ENCODE measurements at places on chromosomes 11 and 22.
A peak's percentile ranks its signal among the peaks of the same experiment; 100 is the strongest.

GRCh38 chr11:77308838-77309237, 7.4 kb upstream of the GDPD4 start:
- ATAC-seq: peak; percentile 48

- no peak for ATAC-seq
These were observed 37.0 kb upstream of the TIMP3 start for GRCh38 chr22:32764330-32765131.

DNA sequence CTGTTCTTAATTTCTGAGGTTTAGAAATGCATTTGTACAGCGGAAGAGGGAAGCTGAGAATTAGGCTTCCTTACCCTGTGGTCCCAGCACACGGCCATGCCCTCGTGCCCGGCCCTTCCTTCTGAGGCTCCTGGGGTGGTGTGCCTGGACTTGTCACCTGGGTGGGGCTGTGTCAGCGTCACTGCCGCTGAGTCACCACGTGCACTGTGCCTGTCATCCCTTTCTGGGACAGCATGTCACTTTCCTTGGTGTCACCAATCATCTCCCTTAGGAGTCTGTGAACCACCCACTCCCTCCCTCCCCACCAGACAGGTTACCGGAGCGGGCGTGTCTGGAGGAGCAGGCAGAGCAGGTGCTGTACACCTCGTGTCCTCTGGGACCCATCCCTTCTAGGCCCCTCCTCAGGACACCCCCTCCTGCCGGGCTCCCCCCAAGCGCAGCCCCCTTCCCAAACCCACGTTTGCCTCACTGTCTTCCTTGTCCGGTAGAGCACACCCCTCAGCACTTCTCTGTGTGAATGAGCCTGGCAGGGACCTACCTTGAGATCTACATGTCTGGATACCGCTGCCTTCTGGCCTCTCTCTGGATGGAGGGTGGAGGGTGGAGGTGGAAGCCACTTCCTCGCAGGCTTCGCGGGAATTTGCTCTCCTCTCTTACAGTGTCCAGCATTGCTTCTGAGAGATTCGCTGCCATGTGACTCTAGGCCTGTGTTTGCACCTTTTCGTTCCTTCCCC, 367.6 kb downstream of the TBC1D22A start:
- ATAC-seq: peak; percentile 45

DNA sequence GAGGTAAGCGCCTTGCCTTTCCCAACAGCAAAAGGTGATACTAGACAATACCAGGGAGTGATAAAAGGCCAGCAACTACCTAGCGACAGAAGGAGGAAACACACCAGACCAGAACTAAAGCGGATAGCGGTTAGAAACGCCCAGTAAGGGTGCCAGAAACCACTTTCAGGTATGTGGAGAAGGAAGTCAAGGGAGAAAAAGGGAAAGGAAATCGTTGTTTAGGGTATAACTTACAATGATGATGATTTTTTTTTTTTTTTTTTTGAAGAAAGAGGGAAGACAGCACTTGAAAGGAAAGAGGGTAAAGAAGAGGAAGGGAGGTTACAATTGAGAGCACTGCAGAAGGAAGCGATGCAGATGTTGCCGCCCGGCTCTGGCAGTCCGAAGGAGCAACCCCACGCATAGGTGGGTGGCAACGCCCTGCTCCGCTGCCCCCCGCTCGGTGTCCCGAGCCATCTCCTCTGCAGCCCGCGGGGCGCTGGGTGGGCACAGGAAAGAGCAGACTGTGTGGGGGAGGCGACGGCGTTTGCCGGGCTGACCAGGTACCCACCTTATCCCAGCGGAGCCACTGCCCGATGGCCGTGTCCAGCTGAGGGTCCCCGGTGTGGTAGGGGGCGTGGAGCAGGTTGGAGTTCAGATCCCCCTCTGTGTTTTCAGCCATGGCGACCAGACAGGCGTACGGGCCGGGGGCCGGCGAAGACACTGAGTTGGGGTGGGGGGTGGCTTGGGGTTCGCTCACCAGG, 561 bp downstream of the PGM2L1 start:
- ATAC-seq: peak; percentile 5

DNA sequence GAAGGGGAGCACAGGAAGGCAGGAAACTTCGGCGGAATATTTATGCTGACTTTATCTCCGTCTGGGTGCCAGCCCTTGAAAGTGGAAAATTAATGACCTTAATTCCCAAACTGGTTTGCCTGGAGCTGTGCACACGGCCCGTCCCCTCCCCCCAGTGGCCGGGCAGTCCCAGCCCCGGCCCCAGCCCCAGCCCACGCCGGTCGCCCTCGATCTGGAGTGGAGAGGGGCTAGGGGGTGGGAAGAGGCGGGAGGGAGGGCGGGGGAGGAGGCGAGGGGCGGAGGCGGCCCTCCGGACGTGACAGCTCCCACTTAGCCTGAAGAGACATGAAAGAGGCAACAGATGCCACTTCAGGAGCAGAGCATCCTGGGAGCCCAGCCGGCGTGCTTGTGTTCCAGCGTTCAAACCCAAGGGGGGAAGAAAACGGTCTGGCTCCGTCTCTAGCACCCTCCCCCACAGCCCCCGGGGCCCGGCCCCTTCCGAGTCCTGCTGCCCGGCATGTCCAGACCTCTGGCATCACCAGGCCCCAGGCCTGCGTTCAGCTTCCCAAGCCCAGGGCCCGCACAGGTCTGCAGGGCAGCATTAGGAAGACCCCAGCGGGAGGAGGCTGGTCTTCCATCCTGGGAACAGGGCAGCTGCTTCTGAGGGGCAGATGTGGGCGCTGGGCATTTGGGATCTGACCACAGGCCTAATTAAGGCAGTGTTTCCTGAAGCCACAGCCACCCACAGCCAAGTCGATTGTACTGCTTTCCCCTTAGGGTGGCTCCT, 20.0 kb upstream of the LMO1 start:
- ATAC-seq: no peak

DNA sequence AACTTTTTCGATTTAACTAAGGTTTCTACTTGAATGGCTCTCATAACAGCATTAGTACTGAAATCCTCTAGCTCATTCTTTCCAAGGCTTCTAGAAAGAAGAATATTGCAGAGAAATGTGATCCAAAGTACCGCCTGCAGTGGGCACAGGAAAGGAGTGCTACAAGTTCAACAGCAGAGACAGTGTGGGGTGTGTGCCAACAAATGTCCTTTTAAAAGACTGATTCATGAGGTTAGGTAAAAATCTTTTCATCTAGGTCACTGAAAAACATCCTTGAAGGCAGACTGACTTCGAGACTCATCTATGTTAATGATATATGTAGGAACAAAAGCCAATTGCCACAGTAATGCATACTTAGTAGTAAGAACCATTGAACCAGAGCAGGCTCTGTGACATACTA, 349.1 kb upstream of the PITPNB start:
- no peak for ATAC-seq

- ATAC-seq: no peak
These were observed 149.9 kb downstream of the PKNOX2 start for GRCh38 chr11:125314276-125315078.

DNA sequence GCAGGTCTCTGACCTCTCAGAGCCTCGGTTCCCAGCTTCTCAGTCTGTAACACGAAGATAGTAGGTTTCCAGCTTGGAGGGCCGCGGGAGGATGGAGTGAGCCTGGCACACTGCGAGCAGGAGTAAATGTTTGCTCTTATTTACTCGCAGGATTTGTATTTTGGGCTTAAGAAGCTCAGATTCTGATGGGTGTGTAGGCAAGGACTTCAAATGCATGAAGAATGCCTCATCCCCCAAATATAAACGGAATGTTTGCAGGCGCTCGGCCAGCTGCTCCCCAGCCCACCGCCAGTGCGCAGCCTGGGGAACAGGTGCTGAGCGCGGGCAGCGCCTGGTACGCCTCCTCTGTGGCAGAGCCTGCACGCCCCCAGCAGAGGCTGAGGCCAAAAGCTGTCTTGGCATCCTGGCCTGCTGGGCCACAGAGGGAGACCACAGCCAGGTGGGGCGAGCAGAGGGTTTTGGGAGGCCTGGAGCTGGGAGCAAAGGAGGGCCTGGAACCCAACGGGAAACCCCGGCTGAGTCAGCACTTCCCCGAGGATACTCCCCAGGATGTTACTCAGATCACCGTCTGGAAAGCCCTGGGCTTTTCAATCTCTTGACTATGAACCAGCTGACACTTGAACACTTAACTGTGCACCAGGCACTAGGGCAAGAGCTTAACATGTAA, 9.4 kb downstream of the EHD1 start:
- peak; percentile 16 for ATAC-seq

GRCh38 chr22:41781507-41781906, 19.0 kb upstream of the CCDC134 start:
- ATAC-seq: no peak

- ATAC-seq: no peak
These were observed 23.5 kb downstream of the TESMIN start for GRCh38 chr11:68727783-68728182.

GRCh38 chr11:47979378-47980087, 826 bp upstream of the PTPRJ start:
- ATAC-seq: no peak

DNA sequence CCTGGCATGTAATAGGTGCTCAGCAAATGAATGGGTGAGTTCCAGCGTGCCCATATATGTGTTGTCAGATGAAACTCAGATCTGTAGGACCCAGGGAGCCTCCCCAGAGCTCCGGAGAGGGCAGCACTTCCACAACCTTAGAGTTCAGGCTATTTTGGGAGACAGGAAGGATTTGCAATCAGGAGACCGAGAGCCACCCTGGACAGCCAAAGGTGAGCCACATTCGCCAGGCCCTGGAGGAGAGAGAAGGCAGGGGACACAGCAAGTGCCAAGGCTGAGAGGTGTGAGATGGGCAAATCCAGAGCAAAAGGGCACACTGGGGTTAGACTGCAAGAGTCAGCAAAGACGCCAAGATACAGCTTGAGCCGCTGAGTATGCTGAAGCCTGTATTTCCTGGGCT, 66.4 kb downstream of the CD82 start:
- ATAC-seq: no peak

- ATAC-seq: no peak
These were observed 140.5 kb downstream of the TRIM44 start for GRCh38 chr11:35803115-35803514.

- no peak for ATAC-seq
These were observed 43.1 kb downstream of the PITPNB start for GRCh38 chr22:27875951-27876350.

GRCh38 chr11:61164606-61165424, 3.6 kb upstream of the VPS37C start:
- no peak for ATAC-seq

DNA sequence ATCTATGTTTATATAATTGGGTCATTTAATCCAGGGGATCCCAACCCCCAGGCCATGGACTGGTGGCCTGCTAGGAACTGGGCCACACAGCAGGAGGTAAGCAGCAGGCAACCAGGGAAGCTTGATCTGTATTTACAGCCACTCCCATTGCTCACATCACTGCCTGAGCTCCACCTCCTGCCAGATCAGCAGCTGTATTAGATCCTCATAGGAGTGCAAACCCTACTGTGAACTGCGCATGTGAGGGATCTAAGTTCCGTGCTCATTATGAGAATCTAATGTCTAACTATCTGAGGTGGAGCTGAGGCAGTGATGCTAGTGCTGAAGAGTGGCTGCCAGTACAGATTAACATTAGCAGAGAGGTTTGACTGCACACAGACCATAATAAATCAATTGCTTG, 32.8 kb downstream of the MS4A2 start:
- ATAC-seq: no peak

DNA sequence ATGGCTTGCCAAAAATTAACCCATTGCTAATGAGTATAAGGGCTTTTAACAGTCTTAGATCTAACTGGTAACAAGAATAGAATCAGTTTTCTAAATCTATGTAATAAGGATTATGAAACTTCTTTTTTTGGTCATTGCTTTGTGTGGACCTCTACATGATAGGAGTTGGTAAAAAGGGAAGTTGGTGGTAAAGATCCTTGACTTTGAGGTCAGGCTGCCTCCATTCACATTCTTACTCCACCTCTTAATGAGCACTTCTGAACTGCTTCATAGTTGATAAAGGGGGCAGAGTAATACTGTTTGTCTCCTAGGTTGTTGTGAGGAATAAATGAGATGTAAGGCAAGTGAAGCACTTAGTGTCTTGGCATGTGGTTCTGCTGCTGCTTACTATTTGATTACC, 10.6 kb downstream of the EIF3M start:
- ATAC-seq: no peak

GRCh38 chr22:17851759-17852158, 77.5 kb upstream of the BID start:
- no peak for ATAC-seq

DNA sequence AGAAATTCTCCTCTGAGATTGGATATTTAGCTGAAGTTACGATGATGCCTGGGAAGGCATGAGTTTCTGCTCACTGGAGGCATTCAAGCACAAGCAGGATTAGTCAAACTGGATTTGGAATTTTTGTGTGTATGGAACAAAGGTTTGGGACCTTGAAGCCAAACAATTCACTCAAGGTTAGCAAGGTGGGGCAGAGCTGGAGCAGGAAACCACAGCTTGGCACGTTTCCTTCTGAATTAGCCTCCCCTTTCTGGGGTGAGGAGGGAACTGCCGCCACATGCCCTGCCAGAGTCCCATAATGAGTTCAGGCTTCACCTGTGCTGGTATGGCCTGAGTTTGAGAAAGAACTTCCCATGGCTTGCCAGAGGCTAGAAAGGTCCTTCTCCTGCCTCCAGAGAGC, 50.9 kb upstream of the RRAS2 start:
- ATAC-seq: no peak

- no peak for ATAC-seq
These were observed 18.9 kb upstream of the WNT11 start for GRCh38 chr11:76225122-76225611.

- peak; percentile 46 for ATAC-seq
These were observed 2.8 kb upstream of the CDKN1C start for GRCh38 chr11:2888266-2888968.

DNA sequence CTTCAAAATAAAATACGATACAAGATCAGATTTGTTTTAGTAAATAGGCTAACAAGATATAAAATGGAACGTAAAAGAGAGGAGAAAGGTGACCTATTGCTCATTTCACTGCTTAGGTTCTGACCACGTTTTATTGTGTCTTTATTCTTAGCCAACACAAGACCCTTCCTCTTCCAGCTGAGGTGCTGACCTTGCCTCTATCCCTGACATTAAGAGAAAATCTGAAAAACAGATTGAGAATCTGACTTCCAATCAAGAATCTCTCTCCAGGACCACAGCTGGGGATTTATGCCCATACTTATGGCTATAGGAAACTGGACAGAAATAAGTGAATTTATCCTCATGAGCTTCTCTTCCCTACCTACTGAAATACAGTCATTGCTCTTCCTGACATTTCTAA, at the start of gene OR10A5:
Gene OR10A5, plus strand, starts transcription at position 301 of the 400 bp plus-strand sequence. Its CDS starts 0 bp downstream, at position 301.
- no peak for ATAC-seq

DNA sequence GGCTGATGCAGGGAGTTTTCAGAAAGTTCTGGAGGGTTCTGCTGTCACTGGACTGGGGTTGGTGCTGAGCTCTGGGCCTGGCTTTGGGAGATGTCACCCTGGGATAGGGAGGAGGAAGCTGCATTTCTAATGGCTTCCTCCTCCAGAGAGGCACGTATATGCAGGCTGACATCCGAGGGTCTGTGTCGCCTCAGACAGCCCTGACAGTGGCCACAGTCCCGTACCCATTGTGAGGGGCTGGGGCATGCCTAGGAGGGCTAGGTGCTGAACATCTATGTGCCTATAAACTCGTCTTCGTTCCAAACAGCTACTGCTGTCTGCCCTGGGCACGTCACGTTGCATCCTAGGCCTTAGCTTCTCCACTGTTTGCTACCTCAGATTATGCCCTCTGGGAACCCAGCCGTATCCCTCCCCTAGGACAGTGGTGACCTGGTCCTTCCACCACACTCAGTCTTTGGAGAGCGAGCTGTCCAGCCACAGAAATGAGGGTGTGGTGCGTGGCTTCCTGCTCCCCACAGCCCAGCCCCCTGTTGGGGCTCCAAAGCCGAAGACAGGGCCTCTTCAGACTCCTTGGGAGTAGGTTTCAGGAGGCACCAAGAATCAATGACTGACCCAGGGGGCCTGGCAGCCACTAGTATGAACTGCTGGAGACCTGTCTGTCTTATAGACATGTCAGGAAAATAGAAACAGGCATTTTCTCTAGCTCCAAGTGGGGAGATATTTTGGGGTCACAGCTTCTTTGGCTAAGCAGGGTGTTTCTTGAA, 26.4 kb downstream of the ADAMTS15 start:
- ATAC-seq: no peak
